ENCODE measurements at places on chromosomes 13 and 19.

- DNase-seq, result no peak
Measured at GRCh38 chr13:74623761-74624160, 489.6 kb upstream of the KLF12 start.

GRCh38 chr13:77429320-77430142 is 102.6 kb upstream of the MYCBP2 start:
- no peak for DNase-seq

- no peak for DNase-seq
Measured at GRCh38 chr13:100875392-100876043, 200.9 kb upstream of the TMTC4 start.

DNA sequence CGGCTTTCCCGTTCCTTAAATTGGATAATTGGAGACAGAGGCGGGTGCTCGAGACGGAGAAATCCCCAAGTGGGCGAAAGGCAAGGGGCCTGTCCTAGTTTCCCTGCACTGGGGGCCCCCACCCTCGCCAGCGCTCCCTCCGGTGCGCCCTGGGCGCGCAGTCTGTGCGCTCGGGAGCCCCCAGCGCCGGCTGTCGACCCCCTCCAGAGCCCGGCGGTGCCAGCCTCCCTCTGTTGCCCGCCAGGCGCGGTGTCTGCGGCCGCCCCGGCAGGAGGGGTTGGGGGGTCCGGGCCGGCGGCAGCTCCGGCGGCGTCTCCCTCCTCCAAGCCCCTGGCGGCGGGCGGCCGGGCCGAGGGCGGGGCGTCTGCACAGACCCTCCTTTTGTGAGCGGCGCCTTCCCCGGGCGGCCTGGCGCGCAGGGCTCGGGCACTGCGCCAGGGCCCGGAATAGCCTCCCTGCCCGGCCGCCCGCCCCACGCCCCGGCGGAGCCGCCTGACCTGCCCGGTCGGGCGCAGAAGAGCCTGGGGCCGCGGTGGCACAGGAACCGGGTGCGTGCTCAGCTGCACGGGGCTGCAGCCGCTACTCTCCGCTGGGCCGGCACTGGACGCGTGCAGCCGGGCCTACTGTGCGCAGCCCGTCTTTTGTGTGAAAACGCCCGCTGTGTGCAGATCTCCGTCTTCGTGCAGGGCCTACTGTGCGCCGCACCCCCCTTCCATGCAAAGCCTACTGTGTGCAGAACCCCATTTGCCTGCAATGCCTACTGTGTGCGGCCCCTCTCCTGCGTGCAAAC is 13.2 kb downstream of the GADD45B start:
- no peak for DNase-seq

DNA sequence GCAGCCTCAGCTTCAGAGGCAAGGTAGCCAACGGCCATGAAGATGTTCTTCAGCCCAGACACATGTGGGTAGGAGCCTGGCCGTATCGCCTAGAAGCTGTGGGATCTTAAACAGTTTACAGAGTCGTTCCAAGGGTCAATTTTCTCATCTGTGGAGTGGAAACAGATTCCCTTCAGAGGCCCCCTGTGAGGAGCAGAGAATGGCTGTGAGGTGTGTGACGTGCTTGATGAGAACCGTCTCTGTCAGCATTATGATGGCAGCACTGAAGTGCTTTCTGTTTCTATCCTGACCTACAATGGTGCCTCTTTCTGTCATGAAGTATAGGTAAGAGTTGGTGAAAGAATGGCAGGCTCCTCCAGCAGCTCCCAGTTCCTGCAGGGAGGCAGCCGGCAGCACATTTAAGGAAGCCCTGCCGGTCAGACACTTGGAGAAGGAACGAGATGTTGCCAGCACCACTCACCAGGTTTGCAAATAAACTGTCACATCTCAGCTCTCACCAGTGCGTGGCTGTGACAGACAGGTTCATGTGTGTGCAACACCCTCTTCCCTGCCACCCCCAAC is 277.3 kb downstream of the FOXO1 start:
- no peak for DNase-seq

DNA sequence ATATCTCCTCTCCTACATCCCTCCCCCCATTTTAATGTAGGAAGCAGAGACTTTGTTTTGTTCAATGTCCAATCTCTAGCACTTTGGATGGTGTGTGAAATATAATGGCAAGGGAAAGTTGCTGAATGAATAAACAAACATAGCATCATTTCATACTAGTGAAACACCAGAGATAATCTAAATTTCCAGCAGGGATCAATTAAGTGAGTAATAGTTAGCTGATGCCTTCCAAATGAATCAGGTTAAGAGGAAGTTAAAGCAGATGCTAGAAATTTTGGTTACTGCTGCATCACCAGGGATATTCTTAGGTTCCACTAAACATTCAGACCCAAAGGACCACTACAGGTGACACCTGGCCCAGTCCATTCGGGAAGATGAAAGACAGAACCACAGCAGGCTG is 8.1 kb downstream of the MRPS31 start:
- DNase-seq, result no peak

- no peak for DNase-seq
Measured at GRCh38 chr13:99250982-99251825, 7.0 kb downstream of the GPR18 start.

DNA sequence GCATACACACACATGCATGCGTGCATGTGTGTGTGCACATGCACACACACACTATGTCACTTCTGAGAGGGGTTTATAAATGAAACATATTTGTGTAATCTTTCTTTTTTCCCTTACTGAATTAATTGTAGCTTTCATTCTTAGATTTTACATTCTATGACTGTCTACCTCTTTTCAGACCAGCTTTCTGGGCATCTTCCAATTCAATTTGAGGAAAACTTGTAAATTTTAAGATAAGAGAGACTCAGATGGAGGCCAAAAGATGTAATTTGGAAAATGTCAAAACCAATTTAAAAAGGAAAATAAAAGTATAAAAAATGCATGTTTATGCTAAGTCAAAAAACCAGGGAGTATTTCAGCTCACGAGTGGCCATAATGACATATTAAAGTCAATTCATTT is 594.5 kb downstream of the OLFM4 start:
- no peak for DNase-seq

GRCh38 chr13:30690282-30691188 is 44.8 kb upstream of the ALOX5AP start:
- DNase-seq, result no peak

- DNase-seq, result no peak
Measured at GRCh38 chr19:1309977-1310852, 24.5 kb downstream of the EFNA2 start.

GRCh38 chr13:98384739-98385138 is 192.2 kb downstream of the STK24 start:
- DNase-seq, result no peak

- no peak for DNase-seq
Measured at GRCh38 chr13:65971541-65971940, 1258.6 kb downstream of the PCDH9 start.

DNA sequence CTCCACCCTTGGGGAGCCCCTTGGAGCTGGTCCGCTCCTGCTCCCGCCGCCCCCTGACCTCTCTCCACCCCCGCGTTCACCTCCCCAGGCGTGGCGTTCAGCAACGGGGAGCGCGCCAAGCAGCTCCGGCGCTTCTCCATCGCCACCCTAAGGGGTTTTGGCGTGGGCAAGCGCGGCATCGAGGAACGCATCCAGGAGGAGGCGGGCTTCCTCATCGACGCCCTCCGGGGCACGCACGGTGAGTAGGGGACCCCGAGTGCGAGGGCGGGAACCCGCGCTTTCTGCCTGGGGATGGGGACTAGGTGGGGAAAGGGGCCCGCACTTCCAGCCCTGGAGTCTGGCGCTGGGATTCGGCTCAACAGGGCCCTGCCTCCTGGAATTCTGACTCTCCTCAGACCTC is 1.7 kb downstream of the CYP2A13 start:
- no peak for DNase-seq

GRCh38 chr19:55694241-55694655 is 19.2 kb downstream of the EPN1 start:
- no peak for DNase-seq

DNA sequence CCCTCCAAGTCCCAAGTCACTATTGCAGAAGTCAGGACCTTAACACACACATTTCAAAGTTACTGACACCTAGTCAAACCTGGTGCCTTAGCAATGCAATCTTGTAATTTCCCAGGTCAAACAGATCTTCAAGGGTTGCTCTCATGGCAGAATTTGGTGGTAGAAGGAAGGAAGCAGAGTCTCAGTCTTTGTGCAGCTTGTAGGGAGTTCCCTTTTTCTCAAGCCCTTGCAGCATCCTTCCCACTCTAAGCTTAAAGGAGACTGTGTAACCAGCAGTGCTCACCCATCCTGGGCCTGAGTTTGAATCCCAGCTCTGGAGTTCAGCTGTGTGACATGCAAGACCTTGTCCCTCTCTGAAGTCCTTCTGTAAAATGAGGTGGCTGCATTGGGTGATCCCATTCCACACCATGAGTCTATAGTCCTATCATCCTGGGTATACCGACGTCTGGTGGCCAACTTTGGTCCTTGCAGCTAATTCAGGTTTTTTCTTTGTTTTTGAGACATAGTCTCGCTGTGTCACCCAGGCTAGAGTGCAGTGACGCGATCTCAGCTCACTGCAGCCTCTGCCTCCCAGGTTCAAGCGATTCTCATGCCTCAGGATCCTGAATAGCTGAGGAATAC is 9.8 kb downstream of the SIGLEC10 start:
- DNase-seq, result no peak

DNA sequence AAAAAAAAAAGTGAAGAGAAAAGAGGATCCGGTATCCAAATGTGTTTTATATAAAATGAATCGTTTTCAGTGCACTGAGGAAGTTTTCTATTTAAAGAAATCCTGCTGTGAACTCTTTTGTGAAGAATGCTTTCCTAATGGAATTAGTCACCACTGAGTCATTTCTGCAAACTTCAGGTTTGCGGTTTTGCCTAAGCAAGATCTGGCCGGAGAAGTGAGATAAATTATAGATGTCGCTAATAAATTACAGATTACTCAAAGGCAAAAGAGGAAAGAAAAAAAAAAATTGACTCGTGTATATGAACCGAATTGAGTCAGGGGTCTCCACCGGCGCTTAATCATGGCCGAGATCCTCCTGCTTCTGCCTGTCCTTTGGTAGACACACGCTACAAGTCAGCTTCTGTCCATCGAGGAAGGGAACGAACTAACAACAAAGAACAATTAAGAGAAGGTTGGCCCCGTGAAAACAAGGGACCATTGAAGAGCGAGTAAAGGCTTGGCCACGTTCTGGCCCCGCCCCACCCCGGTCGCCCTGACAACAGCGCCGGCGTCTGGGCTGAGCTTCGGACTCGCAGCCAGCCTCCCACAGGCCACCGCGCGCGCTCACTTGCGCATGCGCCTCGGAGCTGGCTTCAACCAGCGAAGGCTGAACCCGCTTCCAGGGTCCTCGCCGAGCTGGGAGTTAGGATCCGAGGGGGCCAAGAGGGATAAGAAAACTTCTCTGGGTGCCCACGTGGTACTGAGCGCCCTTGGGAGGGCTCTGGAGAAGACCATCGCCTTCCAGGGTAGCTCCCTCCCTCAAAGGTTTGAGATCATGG is 33.0 kb upstream of the MRI1 start:
- peak; percentile 87 for DNase-seq

GRCh38 chr19:13476071-13476470 is 30.2 kb downstream of the CACNA1A start:
- DNase-seq, result no peak

DNA sequence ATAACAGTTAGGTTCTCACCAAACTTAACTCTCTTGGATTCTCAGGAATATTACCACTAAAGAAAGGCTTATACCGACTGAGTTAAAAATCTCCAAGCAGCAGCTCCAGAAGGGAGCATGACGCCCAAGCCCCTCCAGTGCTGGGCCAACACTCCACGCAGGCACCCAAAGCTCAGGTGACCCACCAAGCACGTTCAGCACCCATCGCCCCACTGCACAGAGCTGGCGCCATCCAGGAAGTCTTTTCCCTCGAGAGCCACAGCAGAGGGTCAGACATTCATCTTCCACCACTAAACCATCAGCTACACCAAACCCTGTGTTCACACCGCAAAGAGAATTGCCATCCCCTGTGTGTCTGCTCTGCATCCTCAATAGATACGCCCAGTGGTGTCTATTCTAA is 65.7 kb downstream of the SOX1 start:
- DNase-seq, result no peak

DNA sequence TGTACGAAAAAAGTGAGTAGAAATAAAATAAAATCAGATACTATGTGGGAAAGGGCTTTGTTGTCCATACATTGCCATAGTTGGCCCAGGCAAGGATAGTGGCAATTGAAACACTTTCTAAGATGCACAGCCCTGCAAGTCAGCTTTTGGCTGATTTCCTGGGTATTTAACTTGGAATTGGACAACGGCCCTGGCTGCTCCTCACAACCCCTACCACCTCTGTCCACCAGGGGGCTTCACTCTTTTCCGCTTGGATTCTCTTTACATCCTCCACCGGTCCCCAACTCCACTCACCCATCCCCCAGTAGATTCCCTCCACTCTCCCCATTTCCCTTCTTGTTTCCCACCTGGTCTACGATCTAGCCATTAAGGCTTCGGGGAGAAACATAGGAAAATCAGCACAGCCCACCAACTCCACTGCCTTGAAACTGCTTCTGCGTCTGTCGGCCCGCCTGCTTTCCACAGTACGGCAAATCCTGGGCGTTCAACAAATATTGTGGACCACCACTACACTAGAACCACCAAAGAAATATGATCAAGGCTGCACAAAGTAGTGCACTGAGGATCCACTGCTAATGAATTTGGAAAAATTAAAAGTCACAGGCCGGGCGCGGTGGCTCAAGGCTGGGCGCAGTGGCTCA is 48.6 kb upstream of the GTF3A start:
- DNase-seq, result peak; percentile 13

GRCh38 chr13:107928762-107929161 is 286.6 kb downstream of the LIG4 start:
- DNase-seq, result no peak

- no peak for DNase-seq
Measured at GRCh38 chr13:97221466-97221865, 667 bp upstream of the MBNL2 start.

- DNase-seq, result no peak
Measured at GRCh38 chr13:75222031-75222430, 259.9 kb downstream of the TBC1D4 start.

GRCh38 chr13:113598481-113598880 is 13.9 kb downstream of the TFDP1 start:
- no peak for DNase-seq

Measured in stimulated activated CD4-positive, alpha-beta T cell treated with anti-CD3 and anti-CD28 coated beads, TNF-alpha, amount 100 ng/mL, for 1 hour (primary cell).